NCI-H1105 treated with DMSO at 0.1 percent for 48 hours (cell line): ENCODE measurements at places on chromosomes 7 and 10.
A peak's percentile ranks its signal among the peaks of the same experiment; 100 is the strongest.

DNA sequence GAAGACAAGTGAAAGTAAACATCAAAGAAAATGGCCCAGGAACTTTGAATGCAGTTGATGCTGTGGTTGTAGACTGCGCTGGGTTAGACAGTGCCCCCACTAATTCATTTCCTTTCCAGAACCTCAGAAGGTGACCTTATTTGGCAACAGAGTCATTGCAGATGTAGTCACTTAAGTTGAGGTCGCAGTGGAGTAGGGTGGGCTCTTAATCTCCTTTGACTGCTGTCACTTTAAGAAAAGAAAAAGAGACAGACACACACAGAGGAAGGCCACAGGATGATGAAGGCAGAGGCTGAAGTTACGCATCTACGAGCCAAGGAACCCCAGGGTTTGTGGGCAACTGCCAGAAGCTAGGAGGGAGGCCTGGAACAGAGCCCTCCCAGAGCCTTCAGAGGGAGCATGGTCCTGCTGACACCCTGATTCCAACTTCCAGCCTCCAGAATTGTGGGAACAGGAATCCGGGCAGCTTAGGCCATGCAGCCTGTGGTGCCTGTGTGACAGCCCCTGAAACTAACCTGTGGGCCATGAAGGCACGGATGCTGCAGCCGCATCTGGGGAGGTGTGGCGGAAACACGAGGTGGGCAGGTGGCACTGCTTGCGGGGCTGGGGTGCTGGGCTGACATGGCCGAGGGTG is 107.6 kb downstream of the PRKAG2 start:
- no peak for DNase-seq

DNA sequence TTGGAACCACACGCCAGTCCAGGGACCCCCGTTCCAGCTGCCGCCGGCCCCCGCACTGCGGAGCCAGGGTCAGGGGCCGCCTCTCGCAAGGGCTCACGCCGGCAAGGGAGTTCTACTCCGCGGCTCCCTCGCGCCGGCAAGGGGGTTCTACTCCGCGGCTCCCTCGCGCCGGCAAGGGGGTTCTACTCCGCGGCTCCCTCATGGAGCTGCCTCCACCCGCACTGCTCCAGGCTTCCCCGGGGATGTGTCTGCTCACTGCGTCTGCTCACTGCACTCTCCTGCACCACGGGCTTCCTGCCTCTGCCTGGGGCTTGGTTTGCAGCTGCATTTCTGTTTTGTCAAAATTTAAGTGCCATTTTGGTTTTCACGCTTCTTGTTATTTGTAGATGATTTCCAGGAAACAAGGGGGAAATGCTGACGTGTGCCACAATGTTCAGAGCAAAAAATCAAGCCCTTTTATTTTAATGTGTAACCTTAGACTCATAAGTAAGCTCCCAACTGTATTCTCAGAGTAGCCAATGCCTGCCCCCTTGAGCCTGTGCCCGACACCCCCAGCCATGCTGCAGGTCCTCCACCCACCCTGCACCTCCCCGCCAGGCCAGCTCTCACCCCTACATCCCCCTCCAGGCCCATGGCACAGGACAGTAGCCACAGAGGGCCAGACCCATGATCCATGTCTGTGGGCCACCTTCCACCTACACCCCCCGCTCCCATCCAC is 246.2 kb downstream of the MAD1L1 start:
- DNase-seq, result no peak

DNA sequence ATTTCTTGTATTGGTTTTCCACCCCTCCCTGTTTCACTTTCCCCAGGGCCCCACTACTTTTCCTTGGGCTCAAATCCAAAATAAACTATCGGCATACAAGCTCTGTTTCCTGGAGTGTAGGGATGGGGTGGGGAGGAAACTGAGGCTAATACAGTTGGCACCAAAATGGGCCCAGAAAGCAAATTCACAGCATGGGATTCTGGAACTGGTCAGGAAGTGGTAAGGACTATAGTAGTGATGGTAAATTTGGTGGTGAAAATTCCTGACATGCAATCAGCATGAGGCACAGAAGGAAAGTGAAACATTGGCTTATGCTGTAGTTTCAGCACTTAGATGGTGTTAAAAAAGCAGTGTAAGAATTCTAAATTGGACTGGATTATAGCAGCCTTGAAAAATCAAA is 8.7 kb upstream of the SAMD9L start:
- DNase-seq, result no peak

- no peak for DNase-seq
Observed at GRCh38 chr7:132504852-132505251, 71.4 kb downstream of the PLXNA4 start.

DNA sequence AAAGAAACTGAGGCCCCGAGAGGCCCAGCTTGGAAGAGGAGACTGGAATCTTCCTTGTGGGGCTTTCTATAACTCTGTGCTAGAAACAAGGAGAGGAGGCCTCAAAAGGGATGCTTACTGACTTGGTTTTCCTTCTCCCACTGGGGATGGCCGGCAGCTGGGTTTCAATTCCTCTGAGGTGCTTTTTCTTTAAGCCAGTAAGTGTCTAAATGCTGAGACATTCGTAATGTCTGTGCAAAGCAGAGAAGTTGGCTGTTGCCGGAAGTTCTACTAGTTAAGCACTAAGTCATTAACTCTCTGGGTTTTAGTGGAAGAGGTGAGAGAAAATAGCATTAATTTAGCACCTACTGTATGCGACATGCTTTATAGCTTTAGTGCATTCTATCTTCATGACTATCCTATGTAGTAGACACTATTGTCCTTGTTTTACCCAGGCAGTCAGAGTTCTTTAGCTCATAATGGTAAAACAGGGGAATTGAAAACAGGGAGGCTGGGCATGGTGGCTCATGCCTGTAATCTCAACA is 135.2 kb downstream of the RGS10 start:
- no peak for DNase-seq

DNA sequence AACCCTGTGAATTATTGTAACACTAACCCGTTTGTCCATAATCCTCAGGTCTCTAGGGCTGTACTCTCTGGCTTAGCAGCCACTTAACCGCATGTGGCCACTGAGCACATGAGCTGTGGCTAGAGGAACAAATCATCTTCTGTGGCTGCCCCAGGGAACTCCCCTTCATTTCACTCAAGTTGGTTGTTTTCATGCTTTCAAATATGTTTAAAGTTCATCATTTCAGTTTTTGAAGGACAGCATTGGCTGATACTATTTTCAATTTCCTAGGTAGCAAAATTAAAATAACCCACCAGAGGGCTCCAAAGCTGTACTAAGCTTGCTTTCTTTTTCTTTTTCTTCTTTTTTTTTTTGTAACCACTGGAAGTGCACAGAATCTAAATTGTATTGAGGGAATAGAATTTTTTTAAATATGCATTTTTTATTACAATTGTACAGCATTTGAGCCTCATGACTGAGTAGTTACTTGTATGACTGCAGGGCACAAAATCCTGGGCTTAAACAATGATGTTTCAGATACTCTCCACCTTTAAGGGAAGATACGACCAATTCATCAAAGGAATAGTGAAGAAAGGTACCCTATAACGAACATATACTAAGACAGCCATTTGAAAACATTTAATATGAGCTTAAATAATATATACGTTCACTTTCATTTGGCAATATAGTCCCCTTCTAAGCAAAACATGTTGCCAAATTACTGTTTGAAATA is 38.6 kb downstream of the MRC1 start:
- peak; percentile 3 for DNase-seq

GRCh38 chr7:41979834-41980307 is 257.1 kb downstream of the GLI3 start:
- DNase-seq, result no peak

DNA sequence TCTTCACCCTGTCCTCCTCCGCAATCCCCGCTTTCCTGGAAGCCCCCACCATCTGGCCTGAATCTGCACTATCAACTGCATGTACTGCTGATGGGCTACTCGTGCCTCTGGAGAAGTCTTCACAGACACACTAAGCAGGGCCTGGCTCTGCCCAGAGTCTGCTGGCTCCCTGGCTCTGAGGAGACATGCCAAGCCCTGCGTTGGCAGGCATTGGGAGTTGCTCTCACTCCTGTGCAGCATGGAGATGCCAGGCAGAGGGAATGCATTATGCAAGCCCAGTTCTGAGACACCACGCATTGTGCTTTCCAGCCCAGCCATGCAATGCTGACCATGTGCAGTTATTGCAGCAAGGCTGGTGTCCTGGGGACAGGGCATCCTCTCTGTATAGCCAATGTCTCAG is 314.6 kb downstream of the CXCL12 start:
- no peak for DNase-seq

GRCh38 chr7:128322040-128322643 is 21.6 kb downstream of the RBM28 start:
- DNase-seq, result peak; percentile 38

DNA sequence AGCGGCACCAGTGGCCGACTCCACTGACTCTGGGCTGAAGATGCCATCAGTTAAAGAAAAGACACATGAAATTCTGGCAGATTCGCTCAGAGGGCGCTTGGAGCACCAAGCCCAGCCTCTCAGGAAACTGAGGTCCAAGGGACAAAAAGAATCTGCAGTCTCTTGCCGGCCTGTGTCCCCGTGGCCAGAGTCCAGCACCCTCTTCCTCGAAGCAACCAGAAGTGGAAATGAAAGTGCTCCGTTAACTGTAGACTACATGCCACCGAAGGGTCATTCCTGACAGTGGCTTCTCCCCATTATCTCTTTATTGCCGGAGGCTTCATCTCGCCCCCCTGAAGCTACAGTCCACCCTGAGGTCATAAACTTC is 1.0 kb upstream of the CHST15 start:
- no peak for DNase-seq

GRCh38 chr7:26349005-26349915 is 57.6 kb downstream of the SNX10 start:
- DNase-seq, result peak; percentile 99

GRCh38 chr7:37117292-37117691 is 331.4 kb downstream of the ELMO1 start:
- DNase-seq, result no peak

GRCh38 chr7:100446040-100446439 is 9.7 kb upstream of the PPP1R35 start:
- DNase-seq, result no peak

DNA sequence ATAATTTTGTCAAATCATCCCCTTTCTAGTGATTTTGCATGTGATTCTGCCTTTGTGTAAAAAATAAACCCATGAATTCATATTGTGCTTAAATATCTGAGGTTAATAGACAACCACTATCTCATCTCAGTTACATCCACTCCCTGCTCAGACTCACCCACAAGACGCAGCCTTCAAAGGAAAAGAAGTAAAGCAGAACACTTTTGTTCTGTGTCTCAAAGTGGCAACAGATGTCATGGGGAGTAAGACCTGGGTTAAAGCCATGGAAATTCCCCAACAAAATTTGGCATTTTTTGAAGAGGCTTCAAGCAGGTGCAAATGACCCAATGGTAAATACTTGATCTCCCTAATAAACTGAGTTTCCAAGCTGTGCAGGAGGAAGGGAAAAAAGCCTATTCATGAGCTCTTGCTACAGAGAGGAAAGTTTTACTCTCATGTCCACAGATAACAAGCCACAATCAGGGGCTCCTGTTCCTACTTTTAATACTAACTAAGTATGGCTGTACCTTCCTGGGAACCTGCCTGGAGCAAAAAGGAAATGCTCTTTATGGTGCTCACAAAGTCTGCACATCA is 4.7 kb downstream of the CYP3A7 start:
- DNase-seq, result no peak

DNA sequence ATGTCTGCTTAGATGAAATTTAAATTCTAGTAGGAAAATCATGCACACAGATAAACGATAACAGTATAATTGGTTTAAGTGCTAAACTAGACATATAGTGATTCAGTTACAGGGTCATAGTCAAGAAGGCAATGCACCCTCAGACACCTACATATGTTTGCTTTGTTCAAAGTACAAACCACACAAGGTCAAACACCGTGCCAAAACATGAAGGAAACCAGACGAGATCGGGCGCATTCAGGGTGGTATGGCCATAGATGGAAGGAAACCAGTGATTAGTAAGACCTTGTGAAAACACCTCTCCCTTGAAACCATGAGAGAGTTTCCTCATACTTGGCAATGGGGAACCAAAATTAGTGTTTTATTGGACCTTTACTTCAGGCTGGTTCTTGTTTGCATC is 906.9 kb downstream of the PCDH15 start:
- no peak for DNase-seq

DNA sequence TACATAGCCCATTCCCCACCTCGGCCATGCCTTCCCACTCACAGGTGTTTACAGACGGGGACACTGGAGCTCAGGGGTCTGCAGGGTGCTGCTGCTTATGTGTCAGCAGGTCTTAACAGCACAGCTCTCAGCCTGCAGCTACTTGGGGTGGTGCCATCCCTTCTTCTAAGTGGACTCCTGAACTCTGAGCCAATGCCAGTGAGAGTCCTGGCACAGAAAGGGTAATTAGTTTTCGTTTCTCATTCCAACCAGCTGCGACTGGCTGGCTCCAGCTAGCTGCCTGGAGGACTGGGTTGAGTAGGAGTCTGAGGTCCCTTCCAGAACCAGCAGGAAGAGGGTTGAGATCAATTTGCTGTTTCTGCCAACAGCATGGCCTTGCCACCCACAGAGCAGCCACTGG is 88.3 kb upstream of the AGK start:
- no peak for DNase-seq

- no peak for DNase-seq
Observed at GRCh38 chr10:24617771-24618396, 105.8 kb downstream of the ARHGAP21 start.

DNA sequence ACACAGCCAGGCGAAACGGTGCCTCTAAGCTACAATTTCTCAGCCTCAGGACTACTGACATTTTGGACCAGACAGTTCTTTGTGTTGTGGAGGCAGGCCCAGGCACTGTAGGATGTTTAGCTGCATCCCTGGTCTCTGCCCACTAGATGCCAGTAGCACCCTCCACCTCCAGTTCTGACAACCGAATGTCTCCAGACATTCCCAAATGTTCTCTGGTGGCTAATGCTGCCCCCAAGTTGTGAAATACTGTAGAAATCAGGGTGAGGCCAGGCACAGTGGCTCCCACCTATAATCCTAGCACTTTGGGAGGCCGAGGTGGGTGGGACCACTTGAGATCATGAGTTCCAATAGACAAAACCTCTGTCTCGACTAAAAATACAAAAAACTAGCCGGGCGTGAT is 18.2 kb downstream of the HNRNPF start:
- no peak for DNase-seq

DNA sequence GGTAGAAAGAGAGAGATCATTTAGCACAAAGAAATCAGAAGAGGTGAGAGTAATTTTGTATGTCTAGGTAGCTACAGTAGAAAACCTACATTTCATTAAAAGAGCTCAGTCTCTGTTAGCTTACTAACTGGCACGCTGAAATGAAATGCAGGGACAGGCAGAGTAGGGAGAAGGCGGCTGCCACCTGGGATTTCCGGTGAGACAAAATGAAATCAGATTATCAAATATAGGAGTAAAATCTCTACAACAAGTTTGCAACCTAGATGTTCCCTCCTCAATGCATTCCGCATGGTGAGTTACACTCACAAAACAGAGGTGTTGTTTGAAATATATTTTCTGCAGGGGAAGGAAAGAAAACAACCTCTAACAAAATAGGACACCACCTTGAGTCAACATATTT is 55.9 kb downstream of the VOPP1 start:
- DNase-seq, result no peak

DNA sequence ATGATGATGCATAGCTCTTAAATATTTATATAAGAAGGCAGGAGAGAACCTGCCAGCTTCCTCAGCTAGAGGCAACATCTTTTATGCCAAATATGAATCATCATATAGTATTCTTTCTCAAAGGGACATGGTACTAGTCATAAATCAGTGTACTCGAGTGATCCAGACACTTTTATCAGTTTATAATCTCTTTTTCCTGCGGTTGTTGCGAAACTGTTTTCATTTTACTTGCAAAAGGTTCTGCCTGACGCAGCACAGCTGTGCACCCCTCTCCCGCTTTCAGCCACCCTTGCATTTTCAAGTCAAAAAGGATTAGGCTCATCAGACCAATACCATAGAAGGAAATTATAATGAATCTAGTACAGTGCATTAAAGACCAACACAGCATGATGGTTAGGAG is 332.3 kb upstream of the PRKCQ start:
- no peak for DNase-seq
